ENCODE measurements at places on chromosomes 1 and 21.

DNA sequence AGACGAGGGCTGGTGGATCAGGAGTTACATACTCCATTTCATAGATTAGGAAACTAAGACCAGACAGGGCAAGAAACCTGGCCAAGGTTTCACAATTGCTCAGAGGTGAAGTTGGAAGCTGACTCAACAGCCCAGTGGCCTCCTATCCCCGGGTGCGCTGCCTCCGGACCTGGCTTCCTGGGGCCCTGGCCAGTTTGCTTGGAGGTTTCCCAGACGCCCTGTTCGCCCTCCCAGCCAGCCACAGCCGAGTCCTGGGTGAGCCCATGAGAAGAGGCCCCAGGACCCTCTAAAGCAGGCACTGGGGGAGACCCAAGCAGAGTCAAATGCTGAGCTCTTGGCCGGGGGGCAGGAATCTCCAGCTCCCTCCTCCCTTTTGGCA, 180.1 kb downstream of the ZBTB18 start:
- H3K4me3 ChIP-seq, result no peak overlapping the region
- no peaks in the 10 kb centered on the region for H3K4me1 ChIP-seq
- H3K36me3 ChIP-seq, result no peaks in the 10 kb centered on the region
- H3K27ac ChIP-seq, result no peak overlapping the region
- no peak for DNase-seq

GRCh38 chr1:37878071-37878470, 18.7 kb upstream of the MTF1 start:
- H3K27ac ChIP-seq, result no peak overlapping the region
- H3K27me3 ChIP-seq, result no peaks in the 10 kb centered on the region

- no peak overlapping the region for H3K4me3 ChIP-seq
- no peak for DNase-seq
- no peaks in the 10 kb centered on the region for H3K4me1 ChIP-seq
- peaks cover 5% of the 10 kb centered on the region for H3K27me3 ChIP-seq
- no peak overlapping the region for H3K27ac ChIP-seq
These were observed 72.7 kb upstream of the ACTL8 start for GRCh38 chr1:17682400-17682799.

- no peak for DNase-seq
- H3K27ac ChIP-seq, result no peak overlapping the region
- no peak overlapping the region for H3K4me3 ChIP-seq
- H3K36me3 ChIP-seq, result no peaks in the 10 kb centered on the region
These were observed 112.1 kb upstream of the NEGR1 start for GRCh38 chr1:72394457-72394856.

GRCh38 chr1:171179318-171180227, 5.5 kb upstream of the FMO2 start:
- DNase-seq, result no peak
- no peaks in the 10 kb centered on the region for H3K36me3 ChIP-seq
- no peak overlapping the region for H3K4me3 ChIP-seq
- H3K27ac ChIP-seq, result no peak overlapping the region
- H3K27me3 ChIP-seq, result peaks cover 13% of the 10 kb centered on the region

- no peaks in the 10 kb centered on the region for H3K27me3 ChIP-seq
- peak; percentile 73 for DNase-seq
These were observed 64.2 kb downstream of the PIK3CD start for GRCh38 chr1:9715536-9716226.

DNA sequence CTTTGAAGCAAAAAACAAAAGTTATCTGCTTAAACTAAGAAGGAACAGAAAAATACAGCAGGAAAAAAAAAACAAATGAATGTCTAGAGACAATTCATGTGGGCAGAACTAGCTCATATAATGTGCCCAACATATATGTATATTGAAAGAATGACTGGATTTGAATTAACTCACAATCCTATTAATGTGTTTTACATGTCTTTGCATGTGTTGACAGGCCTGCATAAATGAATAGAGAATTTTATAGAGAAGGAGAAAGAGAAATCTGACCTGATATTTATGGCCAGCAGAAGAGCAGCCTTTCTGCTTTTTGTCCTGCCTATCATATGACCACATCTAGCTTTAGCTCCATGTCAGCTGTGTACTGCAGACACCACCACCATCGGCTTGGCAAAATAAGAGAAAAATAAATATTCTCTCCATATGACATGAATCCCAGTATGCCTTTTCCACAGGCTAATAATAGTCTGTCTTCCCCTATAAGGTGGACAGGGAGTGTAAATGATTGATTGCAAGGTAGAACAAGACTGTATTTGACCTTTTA, 171.5 kb upstream of the PALMD start:
- no peaks in the 10 kb centered on the region for H3K36me3 ChIP-seq
- H3K27me3 ChIP-seq, result no peaks in the 10 kb centered on the region
- H3K4me3 ChIP-seq, result no peak overlapping the region
- H3K4me1 ChIP-seq, result no peaks in the 10 kb centered on the region
- no peak for DNase-seq
- no peak overlapping the region for H3K27ac ChIP-seq

GRCh38 chr1:109618661-109619575, 498 bp downstream of the GNAT2 start:
- H3K4me3 ChIP-seq, result peak overlapping the region; percentile 98
- no peak for DNase-seq
- H3K27me3 ChIP-seq, result no peaks in the 10 kb centered on the region
- H3K4me1 ChIP-seq, result peaks cover 59% of the 10 kb centered on the region
- H3K36me3 ChIP-seq, result peaks cover 1% of the 10 kb centered on the region

DNA sequence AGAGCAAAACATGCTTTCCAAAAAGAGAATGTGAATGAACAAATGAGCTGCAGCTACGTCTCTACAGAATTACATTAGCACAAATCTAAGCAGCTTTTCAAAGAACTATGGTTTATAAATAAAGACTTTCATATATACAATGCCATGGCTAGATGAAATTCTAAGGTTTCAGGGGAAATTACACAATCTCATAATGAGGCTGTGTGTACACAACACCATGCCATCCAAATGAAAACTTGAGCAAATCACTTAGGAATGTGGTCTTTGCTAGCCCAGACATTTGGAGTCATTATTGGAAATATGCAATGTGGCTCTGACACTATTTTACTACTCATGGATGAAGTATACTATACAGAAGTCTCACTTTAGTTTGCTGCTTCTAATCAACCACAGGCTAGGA, 37.5 kb downstream of the SPAG17 start:
- H3K4me1 ChIP-seq, result no peaks in the 10 kb centered on the region
- H3K27ac ChIP-seq, result no peak overlapping the region
- no peaks in the 10 kb centered on the region for H3K27me3 ChIP-seq
- H3K4me3 ChIP-seq, result no peak overlapping the region
- no peak for DNase-seq

DNA sequence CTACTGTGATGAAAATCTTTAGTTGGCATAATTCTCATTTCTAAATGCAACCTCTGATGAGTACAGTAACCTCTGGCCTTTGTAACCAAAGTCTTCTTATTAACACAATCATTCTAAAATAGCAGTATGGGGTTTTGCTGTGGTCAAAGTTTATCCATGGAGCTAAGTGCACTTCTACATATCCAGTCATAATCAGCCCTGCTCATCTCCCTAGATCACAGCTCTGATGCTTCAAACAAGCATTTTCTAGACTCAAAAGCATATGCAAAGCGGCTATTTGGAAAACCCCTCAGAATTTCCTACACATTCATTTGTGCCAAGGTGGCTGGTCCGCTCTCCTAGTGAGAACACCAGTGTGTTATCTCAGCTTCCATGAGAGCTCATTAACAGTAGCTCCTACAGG, 418.6 kb downstream of the MRPL39 start:
- H3K27me3 ChIP-seq, result no peaks in the 10 kb centered on the region
- peak; percentile 12 for DNase-seq
- no peak overlapping the region for H3K4me3 ChIP-seq
- H3K4me1 ChIP-seq, result no peaks in the 10 kb centered on the region
- no peaks in the 10 kb centered on the region for H3K36me3 ChIP-seq

DNA sequence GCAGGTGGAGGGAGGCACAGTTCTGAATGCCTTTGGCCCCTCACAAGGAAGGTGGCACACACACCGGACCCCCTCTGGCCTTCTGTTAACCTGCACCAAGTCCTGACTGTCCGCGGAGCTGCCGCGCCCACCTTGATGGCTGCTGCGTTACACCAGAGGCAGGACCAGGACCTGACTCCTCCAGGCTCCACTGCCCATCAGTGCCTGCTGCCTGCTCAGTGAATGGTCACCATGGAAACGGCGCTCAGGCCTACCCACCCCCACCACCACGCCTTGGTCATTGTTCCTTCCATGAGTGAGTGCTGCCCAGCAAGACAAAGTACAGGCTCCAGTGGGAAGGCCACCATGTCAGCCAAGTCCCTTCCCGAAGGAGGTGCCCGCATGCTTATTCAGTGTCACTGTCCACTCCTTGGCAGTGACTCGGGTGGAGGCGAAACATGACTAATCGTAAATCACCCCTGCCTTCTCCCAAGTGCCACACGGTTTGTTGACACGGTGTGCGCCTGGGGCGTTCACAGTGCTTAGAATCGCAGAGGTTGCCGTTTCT, 57.3 kb downstream of the SLC37A1 start:
- H3K4me3 ChIP-seq, result no peak overlapping the region
- DNase-seq, result peak; percentile 4
- H3K4me1 ChIP-seq, result no peaks in the 10 kb centered on the region
- no peak overlapping the region for H3K27ac ChIP-seq
- H3K36me3 ChIP-seq, result peaks cover 29% of the 10 kb centered on the region

GRCh38 chr1:22206551-22207125, 63.7 kb upstream of the WNT4 start:
- H3K27me3 ChIP-seq, result peaks cover 50% of the 10 kb centered on the region
- H3K4me3 ChIP-seq, result no peak overlapping the region
- no peak overlapping the region for H3K27ac ChIP-seq
- H3K36me3 ChIP-seq, result no peaks in the 10 kb centered on the region
- no peak for DNase-seq

DNA sequence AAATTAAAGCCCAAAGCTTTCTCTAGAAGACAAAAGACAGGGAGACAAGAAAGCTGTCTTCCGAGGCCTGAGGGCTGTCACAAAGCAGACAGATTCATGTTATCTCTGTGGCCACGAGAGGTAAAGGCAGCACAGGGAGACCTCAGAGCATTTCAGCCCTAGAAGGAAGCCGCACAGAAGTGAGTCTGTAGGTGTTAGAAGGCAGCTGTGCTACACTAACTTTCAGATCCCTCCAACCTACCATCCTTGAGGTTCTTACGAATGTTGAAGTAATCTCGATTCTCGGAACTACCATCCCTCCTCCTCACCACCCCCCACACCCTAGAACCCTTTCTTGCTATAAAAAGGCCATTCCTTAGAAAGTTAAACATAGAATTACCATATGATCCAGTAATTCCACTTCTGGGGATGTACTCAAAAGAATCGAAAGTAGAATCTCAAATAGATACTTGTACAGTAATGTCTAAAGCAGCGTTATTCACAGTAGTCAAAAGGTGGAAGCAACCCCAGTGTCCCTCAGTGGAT, 21.5 kb upstream of the LYST start:
- peaks cover 46% of the 10 kb centered on the region for H3K4me1 ChIP-seq
- H3K4me3 ChIP-seq, result peak overlapping the region; percentile 20
- no peaks in the 10 kb centered on the region for H3K36me3 ChIP-seq
- H3K27ac ChIP-seq, result peak overlapping the region; percentile 80
- peak; percentile 78 for DNase-seq
- no peaks in the 10 kb centered on the region for H3K27me3 ChIP-seq

DNA sequence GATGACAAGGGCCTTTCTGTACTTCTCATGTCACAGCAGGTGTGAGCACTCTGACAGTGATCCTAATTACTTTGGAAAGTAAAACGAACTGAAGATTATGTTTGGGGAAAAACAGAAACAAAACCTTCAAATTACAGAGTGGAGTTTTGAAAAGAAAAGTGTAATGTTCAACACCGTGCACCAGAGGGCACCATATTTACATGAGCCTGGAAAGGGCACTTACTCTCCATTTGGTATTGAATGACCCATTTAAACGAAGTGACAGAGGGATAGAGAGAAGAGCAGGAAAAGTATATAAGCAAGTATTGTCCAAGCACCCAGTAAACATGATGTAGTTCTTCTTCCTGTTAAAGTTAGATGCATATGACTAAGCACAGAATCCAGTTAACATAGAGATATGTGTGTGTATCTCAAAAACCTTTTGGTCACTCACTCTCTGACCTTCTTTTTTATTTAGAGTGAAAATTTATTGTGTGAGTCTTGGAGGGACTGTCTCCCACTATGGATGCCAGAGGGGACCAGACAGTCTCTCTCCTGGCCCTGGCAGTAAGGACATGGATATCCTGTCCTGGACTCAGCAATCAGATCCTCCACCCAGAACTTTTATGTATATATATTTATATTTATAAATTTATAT, 3.8 kb upstream of the RGSL1 start:
- H3K4me3 ChIP-seq, result peak overlapping the region; percentile 30
- H3K36me3 ChIP-seq, result no peaks in the 10 kb centered on the region
- H3K27ac ChIP-seq, result no peak overlapping the region
- peaks cover 4% of the 10 kb centered on the region for H3K27me3 ChIP-seq

DNA sequence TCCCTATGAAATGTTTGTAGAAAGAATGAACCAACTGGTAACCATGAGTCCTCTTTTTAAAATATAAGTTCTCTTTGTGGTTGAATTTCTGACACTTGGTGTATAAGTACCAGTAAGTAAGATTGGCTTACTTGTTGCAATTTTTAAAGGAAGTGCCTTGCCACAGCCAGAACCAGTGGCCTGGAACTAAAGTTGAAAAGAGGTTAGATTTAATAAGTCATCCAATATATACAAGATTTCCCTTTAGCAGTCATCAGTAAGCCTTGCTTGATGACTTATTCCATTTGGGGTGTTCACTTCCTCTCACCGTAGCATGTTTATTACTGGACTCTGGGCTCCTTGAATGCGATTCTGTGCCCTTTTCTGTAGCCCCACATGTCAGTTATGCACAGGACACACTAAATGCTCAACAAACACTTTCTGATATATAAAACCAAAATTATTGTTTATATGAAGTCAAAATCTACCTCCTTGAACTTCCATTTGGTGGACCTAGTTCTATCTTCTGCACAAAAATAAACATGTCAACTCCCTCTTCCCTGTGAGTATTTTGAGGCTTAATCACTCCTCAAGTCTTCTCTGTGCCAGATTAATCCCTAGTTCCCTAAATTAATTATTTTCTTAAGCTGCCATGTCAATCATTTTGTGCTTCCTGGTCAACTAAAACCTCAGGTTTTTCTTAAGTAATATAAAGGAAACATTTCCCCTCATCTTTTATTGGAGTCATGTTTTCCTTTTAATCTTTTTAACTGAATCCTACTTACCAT, 218.1 kb downstream of the ST6GALNAC3 start:
- H3K4me1 ChIP-seq, result peaks cover 76% of the 10 kb centered on the region
- H3K27ac ChIP-seq, result peak overlapping the region; percentile 57
- peak; percentile 34 for DNase-seq
- no peaks in the 10 kb centered on the region for H3K36me3 ChIP-seq

GRCh38 chr1:22271847-22272801, 129.2 kb upstream of the WNT4 start:
- H3K4me1 ChIP-seq, result no peaks in the 10 kb centered on the region
- DNase-seq, result no peak
- peaks cover 11% of the 10 kb centered on the region for H3K27me3 ChIP-seq
- no peak overlapping the region for H3K4me3 ChIP-seq

GRCh38 chr1:161972828-161973227, 50.8 kb downstream of the OLFML2B start:
- H3K27ac ChIP-seq, result no peak overlapping the region
- no peak overlapping the region for H3K4me3 ChIP-seq
- no peak for DNase-seq
- H3K4me1 ChIP-seq, result no peaks in the 10 kb centered on the region
- no peaks in the 10 kb centered on the region for H3K36me3 ChIP-seq
- no peaks in the 10 kb centered on the region for H3K27me3 ChIP-seq

GRCh38 chr1:100606438-100606837, 68.5 kb downstream of the GPR88 start:
- peak; percentile 11 for DNase-seq
- H3K4me1 ChIP-seq, result no peaks in the 10 kb centered on the region
- H3K27ac ChIP-seq, result no peak overlapping the region
- H3K4me3 ChIP-seq, result no peak overlapping the region
- peaks cover 12% of the 10 kb centered on the region for H3K27me3 ChIP-seq
